GM13976 (cell line): ENCODE measurements at places on chromosomes 5 and 9.
A peak's percentile ranks its signal among the peaks of the same experiment; 100 is the strongest.

DNA sequence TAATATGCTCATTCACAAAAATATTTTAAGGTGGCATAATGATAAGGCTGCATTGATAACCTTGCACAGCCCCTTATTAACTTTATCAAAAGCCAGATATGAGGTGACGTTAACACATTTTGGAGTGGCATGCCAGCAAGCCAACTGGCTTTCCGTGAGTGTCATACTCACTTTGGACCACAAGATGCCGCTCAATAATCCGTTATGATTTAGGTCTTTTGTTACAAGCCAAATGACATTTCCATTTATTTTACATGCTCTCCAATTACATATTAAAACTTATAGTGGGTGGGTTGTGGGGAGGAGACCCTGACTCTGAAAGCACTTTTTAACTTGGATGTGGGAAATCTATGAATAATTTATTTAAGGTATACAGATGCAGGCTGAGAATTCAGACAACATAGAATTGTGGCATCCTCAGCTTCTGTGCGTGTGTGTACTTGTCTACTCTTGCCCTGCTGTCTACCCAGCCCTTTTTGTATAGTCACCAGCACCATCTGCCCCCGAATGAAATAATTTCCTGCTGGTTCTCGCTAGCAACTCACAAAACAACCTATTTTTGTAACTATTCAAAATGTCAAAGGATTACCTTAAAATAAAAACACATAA lies 305.1 kb downstream of the PSAT1 start:
- DNase-seq, result no peak

DNA sequence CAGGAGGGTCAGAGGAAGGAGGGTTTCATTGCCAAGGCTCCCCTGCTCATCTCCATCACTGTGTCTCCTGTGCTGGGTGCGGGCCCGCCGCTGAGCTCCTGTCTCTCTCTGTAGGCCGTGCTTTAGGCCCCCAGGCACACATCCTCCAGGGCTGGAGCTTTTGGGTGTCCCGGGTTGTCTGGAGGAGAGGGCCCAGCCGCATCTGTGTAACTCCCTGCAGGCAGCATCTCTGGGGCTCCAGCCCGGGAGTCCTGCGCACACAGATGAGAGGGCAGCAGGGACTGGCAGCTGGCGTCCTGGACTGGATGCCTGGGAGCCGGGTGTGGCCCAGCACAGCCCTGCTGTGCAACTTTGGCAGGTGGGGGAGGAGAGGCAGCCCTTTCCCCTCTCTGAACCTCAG lies 40.2 kb downstream of the LRSAM1 start:
- DNase-seq, result no peak

DNA sequence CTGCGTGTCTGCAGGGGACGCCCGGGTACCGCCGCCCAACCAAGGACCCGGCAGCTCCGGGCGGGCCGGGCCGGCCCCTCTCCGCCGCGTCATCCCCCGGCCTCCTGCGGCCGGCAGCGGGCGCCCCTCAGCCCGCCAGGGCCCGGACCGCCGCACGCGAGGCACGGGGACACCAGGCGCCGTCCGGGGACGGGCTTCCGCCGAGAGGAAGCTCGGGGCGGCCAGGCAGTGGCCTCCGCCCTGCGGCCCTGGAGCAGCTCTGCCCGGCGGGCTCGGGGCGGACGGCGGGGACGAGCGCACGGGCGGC lies 373 bp downstream of the FBXW5 start:
- peak; percentile 88 for DNase-seq

GRCh38 chr5:3843706-3844105 lies 248.1 kb downstream of the IRX1 start:
- no peak for DNase-seq

DNA sequence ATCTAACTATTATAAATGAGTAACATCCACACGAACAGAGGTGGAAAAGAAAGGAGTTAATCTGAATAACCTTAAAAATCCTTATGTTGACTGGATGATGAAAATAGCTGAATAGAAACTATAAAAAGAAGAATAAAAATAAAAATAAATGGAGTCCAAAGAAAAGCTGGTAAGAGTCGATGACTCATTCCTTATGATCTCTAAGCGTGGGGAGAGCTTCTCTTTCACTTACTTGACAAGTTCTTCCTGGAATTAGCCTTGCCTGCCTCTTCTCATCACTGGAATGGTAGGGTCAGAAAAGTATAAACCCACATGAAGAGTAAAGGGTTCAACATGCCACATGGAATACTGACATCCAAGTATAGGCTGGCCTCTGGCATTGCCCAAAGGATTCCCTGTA lies 477.0 kb upstream of the RGMB start:
- DNase-seq, result no peak

- no peak for DNase-seq
Observed at GRCh38 chr5:142689081-142689480, 3.2 kb upstream of the FGF1 start.

GRCh38 chr9:112786829-112787520 lies 36.4 kb downstream of the SNX30 start:
- no peak for DNase-seq

DNA sequence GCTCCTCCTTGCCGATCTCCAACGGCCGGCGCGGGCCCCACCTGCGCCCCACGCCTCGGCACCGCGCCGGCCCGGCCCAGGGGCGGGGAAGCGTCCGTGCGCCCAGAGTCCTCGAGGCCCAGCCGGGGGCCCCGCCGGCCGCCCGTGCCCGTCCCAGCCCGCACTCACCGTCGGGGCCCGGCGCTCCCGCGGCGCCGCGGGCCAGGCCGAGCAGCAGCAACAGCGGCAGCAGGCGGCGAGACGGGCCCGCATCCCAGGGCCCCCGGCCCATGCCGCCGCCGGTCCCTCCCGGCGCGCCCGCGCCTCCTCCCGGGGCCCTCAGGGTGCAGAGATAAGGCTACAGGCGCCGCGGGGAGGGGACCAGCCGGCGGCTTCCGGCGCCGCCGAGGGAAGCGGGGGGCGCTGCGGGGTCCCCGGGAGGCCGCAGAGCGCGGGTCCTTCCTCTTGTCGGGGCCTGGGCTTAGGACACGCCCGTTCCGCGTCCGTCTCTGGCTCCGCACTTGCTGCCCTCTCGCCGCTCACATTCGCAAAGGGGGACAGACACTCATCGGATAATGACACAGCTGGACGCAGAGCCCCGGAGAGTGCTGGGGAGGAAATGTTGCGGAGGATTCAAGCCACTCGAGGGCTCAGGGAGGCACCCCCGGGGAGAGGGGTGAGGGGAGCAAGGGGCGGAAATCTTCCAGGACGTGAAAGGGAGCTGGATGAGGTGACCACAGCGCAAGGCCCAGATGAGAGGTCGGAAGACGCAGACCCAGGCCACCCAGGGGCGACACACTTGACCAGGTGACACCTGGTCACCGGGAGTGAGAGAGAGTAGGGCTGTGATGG lies at the start of gene SUSD1:
SUSD1 (minus strand) TSS at position 333 of the 831 bp plus-strand sequence; CDS start at position 271, 62 bp downstream.
- peak; percentile 75 for DNase-seq

- DNase-seq, result no peak
Observed at GRCh38 chr5:134493461-134494055, 31.9 kb upstream of the JADE2 start.

GRCh38 chr5:14153932-14154731 lies 11.0 kb downstream of the TRIO start:
- no peak for DNase-seq

DNA sequence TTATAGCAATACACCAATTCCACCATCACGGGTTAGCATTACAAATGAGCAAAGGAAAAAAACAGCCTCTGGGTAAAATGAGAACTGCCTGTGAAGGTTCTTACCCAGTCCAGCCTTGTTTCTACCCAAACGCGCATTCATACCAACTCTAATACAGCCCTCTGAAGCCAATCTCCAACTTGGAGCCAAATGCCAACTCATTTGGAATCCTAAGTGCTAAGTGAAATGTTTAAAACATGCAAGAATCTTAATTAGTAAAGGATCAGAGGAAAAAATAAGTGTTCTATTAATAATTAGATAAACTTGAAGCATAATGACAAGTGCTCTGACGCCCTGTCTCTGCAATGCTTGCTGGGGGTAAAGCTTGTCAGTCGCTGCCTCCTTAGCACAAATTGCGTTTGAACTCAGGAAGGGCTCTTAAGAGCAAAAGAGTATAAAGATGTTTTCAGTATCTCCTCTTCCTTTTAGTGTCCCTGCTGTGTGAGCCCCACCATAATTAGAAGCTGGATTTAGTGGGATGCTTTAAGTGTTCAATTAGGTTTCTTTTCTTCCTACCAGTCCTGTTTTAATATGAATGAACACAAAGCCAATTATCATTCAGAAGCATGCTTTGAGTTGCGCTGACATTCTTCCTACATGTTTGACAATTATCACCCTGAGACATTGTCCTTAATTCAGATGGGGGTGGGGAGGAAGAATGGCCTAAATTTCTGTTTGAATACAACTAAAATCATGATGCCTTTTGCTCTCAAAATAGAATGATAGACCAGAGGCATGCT lies 537.6 kb downstream of the DTWD2 start:
- no peak for DNase-seq

GRCh38 chr5:112419986-112420864 lies 1.1 kb upstream of the EPB41L4A start:
- DNase-seq, result peak; percentile 81

DNA sequence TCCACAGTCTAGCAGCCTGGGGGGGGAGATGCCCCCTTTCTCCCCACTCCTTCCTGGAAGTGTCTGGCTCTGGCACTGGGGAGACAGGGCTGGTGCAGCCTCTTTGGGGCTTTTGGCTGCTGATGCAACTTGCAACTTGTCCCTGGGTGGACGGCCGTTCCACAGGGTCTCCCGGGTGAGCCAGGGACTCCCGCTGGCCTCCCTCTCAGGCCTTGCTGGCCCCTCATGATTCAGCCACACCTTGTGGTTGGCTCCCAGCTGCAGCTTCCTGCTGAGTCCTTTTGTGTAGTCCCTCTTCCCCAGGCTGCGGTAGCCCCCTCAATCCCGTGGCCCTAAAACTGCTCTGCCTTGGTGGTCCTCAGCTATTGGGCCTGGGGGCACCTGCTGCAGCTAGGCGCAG lies 283.5 kb downstream of the PBX3 start:
- DNase-seq, result no peak

GRCh38 chr9:112049811-112050516 lies 125.1 kb downstream of the SUSD1 start:
- DNase-seq, result no peak

GRCh38 chr5:15687401-15687800 lies 187.4 kb downstream of the FBXL7 start:
- DNase-seq, result no peak

GRCh38 chr9:135275163-135275562 lies 187.7 kb downstream of the OLFM1 start:
- no peak for DNase-seq

- no peak for DNase-seq
Observed at GRCh38 chr5:142726188-142726731, 40.4 kb upstream of the FGF1 start.

DNA sequence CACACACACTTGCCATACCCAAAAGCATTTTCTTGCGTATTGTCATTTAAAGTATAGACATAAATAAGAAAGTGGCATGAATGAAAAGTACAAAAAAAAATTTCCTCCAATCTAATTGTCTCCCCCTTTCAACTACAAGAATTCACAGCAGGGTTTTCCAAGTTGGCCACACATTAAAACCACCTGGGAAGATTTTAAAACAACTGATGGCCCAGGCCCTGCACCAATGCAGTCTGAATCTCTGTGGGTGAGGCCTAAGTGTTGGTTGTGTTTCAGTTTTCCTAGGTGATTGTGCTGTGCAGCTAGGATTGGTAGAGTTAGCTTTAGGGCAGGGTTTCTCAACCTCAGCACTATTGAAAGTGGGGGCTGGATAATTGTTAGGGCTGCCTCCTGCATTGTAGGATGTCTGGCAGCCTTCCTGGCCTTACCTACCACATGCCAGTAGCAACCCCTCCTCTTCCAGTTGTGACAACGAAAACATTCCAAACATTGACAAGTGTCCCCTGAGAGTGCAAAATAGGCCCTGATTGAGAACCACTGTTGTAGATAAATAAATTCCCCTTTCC lies 337.1 kb downstream of the KIAA0825 start:
- DNase-seq, result no peak

DNA sequence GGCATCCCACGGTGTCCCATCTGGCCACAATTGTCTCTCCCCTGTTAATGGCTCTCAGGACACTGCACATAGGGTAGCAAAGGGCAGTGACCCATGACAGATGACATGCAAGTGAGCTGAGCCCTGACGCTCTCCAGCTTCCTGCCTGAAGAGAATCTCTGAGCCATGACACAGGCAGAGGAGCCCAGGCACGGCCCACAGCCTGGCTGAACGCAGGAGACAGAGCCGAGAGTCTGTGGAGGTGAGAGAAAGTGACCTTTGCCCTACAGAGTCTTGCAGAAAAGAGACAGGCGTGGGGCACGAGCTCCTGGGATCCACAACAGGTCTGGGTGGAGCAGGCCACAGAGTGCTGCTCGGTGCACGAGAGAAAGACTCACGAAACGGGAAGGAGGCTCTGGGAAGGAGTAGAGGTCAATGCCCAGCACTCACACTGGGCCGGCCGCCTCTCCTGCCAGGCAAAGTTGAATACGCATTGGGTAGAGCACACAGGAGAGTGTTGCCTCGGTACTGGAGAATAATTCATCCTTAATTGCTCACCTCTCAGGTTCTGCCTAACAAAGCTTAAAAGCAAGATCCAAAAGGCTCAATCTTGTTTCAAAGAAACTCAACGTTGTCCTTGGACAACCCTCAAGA lies 90.3 kb downstream of the MRPL36 start:
- peak; percentile 29 for DNase-seq

DNA sequence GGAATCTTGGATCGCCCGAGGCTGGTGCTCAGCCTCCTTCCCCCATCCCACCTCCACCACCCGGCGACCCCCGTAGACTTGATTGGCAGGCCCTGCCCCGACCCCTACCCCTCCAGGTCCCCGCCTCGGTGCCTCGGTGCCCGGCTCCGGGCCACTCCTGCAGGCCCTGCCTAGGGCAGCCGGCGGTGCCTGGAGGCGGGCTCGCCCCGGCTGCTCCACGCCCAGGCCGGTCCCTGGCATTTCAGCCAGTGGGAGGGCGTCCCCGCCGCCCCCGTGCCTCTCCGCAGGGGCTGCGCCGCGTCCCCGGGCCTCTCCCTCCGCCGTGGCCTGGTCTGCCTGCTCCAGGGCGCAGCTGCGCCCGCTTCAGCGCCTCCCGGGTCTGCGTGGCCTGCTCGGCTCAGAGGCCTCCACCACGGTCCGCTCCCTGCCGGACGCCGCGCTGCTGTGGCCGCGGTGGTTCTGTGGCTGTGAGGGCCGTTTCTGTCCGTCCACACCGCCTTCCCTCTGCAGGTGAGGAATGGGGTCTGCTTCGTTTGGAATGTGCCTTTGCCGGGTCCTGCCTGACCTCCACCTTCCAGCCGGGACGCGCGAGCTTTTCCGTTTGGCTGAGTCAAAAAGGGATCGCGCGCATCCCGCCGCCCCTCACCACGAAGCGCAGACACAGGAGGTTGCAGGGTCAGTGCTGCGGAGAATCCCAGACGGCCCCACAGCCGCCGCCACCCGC lies 48.3 kb upstream of the IRX4 start:
- no peak for DNase-seq

GRCh38 chr9:110900456-110900855 lies 137.8 kb downstream of the LPAR1 start:
- DNase-seq, result no peak

GRCh38 chr5:168680395-168680794 lies 101.2 kb upstream of the PANK3 start:
- no peak for DNase-seq

- DNase-seq, result peak; percentile 77
Observed at GRCh38 chr9:99823681-99824377, 2.1 kb downstream of the NR4A3 start.

- DNase-seq, result peak; percentile 32
Observed at GRCh38 chr9:15295761-15296405, 11.1 kb downstream of the TTC39B start.

GRCh38 chr9:78064075-78064474 lies 32.5 kb upstream of the GNAQ start:
- no peak for DNase-seq
